H9 (cell line): ENCODE measurements at places on chromosomes 16 and 17. TPM values are rescaled to one million over a fixed set of nuclear protein-coding genes. Genes with fewer than 3 reads are reported as not detected.

DNA sequence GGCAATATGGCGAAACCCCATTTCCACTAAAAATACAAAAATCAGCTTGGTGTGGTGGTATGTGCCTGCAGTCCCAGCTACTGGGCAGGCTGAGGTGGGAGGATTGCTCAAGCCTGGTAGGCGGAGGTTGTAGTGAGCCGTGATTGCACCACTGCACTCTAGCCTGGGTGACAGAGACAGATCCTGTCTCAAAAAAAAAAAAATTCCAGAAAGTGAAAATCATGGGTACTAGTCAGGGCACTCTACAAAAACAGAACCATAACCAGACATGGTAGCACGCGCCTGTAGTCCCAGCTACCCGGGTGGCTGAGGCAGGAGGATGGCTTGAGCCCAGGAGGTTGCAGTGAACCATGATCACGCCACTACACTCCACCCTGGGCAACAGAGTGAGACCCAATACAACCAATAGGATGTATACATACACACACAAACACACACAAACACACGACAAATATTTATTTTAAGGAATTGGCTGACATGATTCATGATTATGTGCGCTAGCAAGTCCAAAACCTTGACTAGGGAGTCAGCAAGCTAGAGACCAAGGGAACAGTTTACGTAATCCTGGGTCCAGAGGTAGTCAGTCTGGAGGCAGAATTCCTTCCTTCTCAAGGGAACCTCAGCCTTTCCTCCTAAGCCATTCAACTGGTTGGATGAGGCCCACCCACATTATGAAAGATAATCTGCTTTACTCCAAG lies 11.6 kb upstream of the GP1BA start:
- no peaks in the 10 kb centered on the region for H3K36me3 ChIP-seq
- H3K27me3 ChIP-seq: no peaks in the 10 kb centered on the region
- DNase-seq: no peak
- H3K4me3 ChIP-seq: no peak overlapping the region
- H3K4me1 ChIP-seq: peaks cover 3% of the 10 kb centered on the region; the same call in 1 of the 2 replicates

- no peaks in the 10 kb centered on the region for H3K27me3 ChIP-seq
- no peak for DNase-seq
- H3K27ac ChIP-seq: no peak overlapping the region
- H3K36me3 ChIP-seq: peaks cover 55% of the 10 kb centered on the region
Observed at GRCh38 chr17:19911033-19911432, 43.3 kb upstream of the ULK2 start.

- H3K27ac ChIP-seq: no peak overlapping the region
- no peaks in the 10 kb centered on the region for H3K4me1 ChIP-seq
- peak; percentile 17 for DNase-seq
- peaks cover 10% of the 10 kb centered on the region; the same call in 1 of the 2 replicates for H3K36me3 ChIP-seq
- no peak overlapping the region for H3K4me3 ChIP-seq
Observed at GRCh38 chr16:66486773-66487579, 59.9 kb downstream of the BEAN1 start.

DNA sequence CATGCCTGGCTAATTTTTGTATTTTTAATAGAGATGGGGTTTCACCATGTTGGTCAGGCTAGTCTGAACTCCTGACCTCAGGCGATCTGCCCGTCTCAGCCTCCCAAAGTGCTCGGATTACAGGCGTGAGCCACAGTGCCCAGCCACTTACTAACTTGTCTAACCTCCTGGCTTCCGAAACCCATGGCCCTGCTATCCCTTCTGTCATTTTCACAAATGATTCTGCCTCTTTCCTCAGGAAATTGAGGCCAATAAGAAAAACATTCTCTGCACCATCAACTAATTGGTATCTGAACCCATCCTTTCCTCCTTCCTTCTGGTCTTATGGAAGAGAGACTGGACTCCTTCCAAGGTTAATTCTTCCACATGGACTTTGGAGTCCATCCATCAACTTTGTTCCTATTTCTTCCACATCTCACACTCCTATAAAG lies 27.9 kb upstream of the TNRC6A start:
- no peak overlapping the region for H3K4me3 ChIP-seq
- H3K4me1 ChIP-seq: no peaks in the 10 kb centered on the region
- no peak for DNase-seq
- no peaks in the 10 kb centered on the region for H3K27me3 ChIP-seq
- H3K27ac ChIP-seq: no peak overlapping the region

- H3K4me3 ChIP-seq: no peak overlapping the region
- no peaks in the 10 kb centered on the region for H3K4me1 ChIP-seq
- peak; percentile 23 for DNase-seq
- peaks cover 10% of the 10 kb centered on the region for H3K36me3 ChIP-seq
Observed at GRCh38 chr17:2084766-2085647, 30.1 kb downstream of the HIC1 start.

DNA sequence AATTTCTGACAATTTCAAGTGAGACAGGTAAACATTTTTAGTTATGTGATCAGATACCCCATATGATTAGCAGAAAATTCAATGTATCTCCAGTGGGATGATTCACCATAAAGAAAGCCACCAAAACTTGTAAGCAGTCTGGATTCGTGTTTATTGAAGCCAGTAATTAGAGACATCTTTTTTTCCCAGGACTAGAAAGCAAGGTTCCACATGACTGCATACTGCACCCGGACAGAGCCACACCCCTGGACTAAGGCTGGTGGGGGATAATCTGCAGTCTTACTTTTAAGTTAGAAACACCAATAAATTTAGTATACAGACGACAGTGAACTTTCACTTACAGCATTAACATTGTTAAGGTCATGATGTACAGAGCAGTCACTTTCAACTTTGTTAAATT lies 24.2 kb upstream of the CMTM4 start:
- DNase-seq: no peak
- peaks cover 49% of the 10 kb centered on the region for H3K36me3 ChIP-seq
- H3K27me3 ChIP-seq: no peaks in the 10 kb centered on the region

DNA sequence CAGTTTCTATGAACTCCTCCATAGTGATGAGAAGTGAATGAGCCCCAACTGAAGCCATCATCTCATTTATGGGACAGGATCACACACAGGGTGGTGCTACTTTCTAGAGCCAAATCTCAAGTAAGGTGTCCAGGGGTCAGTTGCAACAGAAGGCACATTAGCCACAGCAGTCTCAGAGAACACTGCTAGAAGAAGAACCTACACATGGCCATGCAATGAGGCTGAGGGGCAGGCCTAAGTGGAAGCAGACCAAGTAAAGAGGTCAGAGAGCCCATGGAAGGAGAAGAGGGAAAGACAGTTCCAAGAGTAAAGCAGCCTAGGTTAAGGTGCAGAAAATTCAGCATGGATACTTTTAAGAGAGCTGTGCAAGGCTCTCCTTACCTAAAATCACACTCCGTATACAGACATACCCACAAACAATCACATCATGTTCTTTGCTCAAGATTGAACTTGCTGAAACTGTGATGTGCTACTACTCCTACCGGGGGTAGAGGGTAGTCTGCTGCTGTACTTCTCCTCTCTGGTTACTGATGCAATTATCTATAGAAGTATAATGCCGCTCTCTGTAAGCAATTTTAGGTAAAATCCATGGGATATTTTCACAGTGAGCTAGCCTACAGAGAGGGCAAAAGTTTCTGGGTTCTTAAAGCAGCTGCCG lies 1.7 kb downstream of the ABCA8 start:
- no peaks in the 10 kb centered on the region for H3K4me1 ChIP-seq
- H3K4me3 ChIP-seq: no peak overlapping the region
- no peak for DNase-seq

GRCh38 chr16:50861970-50862411 lies 120.1 kb downstream of the CYLD start:
- DNase-seq: no peak
- H3K27ac ChIP-seq: no peak overlapping the region
- no peak overlapping the region for H3K4me3 ChIP-seq
- no peaks in the 10 kb centered on the region for H3K36me3 ChIP-seq

DNA sequence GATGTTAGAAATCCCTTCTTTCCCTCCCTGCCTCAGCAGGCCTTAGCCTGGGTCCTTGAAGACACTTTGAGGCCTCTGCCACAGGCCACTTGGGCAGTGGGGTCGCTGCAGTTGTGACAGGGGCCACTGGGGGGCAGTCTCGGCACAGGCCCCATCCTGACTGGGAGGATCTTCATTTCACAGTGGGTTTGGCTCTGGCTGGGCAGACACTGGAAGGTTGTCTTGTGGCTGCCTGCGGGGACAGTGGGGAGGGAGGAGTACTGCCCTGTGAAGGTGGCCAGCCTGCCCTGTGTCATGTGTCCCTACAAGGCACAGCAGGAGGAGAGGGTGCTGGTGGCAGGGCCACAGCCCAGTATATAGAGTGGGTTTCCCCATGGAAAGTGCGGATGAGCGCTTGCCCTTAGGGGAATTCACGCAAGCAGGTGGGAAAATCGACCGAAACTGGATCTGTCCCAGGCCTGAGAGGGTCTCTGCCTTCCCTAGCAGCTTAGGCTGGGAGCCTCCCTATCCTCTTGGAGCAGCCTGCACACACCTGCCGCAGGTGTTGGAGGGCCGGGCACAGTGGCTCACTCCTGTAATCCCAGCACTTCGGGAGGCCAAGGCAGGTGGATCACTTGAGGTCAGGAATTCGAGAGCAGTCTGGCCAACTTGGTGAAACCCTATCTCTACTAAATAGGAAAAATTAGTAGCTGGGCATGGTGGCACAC lies 28.8 kb downstream of the GINS2 start:
- peak; percentile 85 for DNase-seq
- H3K36me3 ChIP-seq: peaks cover 91% of the 10 kb centered on the region
- no peak overlapping the region for H3K4me3 ChIP-seq
- no peaks in the 10 kb centered on the region for H3K4me1 ChIP-seq

DNA sequence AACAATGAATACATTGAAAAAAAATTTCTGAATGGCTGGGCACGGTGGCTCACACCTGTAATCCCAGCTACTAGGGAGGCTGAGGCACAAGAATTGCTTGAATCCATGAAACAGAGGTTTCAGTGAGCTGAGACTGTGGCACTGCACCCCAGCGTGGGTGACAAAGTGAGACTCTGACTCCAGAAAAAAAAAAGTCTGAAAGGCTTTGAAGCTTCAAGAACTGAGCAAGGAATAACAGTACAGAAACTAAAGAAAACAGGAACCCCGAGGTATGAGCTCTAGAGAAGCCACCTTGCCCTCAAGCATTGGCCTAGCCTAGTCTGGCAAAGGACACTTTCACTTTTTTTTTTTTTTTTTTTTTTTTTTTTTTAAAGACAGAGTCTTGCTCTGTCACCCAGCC lies 45.0 kb downstream of the TEX2 start:
- no peaks in the 10 kb centered on the region for H3K27me3 ChIP-seq
- no peak overlapping the region for H3K4me3 ChIP-seq
- H3K4me1 ChIP-seq: peaks cover 4% of the 10 kb centered on the region; the same call in 1 of the 2 replicates
- H3K27ac ChIP-seq: no peak overlapping the region
- peaks cover 2% of the 10 kb centered on the region; the same call in 2 of the 3 replicates for H3K36me3 ChIP-seq

DNA sequence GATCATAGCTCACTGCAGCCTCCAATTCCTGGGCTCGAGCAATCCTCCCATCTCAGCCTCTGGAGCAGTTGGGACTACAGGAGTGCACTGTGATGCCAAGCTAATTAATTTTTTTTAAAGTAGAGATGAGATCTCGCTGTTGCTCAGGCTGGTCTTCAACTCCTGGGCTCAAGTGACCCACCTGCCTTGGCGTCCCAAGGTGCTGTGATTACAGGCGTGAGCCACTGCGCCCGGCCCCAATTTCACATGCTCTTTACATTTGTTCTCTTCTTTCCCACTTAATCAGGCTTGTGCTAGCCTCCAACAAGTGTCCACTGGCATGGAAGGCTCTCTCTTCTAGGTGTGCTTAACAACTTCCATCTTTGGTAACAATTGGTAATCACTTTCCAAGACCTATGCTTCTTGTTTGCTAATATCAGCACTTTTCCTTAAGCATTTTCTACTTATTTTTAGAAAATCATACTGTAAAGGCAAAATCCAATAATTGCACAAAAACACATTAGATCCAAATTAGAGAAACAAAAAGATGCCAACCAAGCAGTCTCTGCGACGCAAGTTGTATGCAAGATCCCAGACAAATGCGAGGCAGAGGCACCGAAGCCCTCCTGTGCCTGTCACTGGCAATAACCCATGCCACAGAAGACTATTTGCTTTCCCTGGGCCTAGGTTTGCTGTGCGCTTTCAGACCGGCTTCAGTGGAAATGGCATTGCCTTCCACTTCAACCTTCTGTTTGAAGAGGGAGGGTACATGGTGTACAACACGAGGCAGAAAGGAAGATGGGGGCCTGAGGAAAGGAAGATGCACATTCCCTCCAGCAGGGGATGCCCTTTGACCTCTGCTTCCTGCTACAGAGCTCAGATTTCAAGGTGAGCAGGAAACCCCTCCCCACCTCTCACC lies 52.6 kb downstream of the NOS2 start:
- H3K27ac ChIP-seq: no peak overlapping the region
- no peaks in the 10 kb centered on the region for H3K27me3 ChIP-seq
- DNase-seq: peak; percentile 86
- H3K4me1 ChIP-seq: no peaks in the 10 kb centered on the region
- H3K4me3 ChIP-seq: no peak overlapping the region
- H3K36me3 ChIP-seq: peaks cover 5% of the 10 kb centered on the region; the same call in 1 of the 2 replicates

GRCh38 chr17:78154903-78155811 lies 9.0 kb downstream of the C17orf99 start:
- H3K4me3 ChIP-seq: no peak overlapping the region
- no peak for DNase-seq
- no peaks in the 10 kb centered on the region for H3K36me3 ChIP-seq
- no peak overlapping the region for H3K27ac ChIP-seq
- no peaks in the 10 kb centered on the region for H3K4me1 ChIP-seq
- H3K27me3 ChIP-seq: no peaks in the 10 kb centered on the region

The AXIN2 gene
- total RNA-seq: 35.0 and 35.6 TPM in 2 replicates

The TLCD2 gene
- 1.3 and 1.5 TPM in 2 replicates for total RNA-seq

DNA sequence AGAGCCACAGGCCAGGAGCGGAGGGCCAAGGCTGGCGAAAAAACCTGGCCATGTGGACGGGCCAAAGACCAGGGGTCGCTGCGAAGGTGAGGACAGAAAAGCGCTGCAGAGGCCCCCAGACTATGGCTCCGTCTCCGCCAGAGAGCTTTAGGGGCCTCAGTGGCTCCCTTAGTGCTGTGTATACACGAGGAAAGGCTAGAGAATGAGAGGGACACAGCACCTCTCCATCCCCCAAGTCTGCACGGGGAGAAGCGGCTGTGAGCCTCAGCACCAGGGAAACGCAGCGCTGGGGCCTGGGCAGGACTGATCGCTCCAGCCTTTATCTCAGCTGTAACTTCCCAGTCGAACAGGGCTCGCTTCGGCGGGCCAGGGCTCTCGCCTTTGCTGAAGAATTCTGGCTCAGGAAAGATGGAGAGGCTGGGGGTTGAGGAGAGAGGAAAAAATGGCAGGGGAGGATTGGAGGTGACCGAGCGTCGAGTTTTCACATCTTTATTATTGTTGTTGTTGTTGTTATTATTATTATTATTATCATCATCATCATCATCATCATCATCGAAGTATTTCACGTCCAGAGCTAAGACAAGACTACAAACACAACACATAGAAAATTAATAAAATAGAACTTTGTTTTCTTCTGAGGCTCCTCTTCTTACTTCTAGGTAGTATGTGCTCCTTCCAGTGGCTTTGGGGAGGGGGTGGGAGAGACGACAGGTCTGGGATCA lies 1.9 kb upstream of the HOXB5 start:
- no peak overlapping the region for H3K27ac ChIP-seq
- H3K27me3 ChIP-seq: peaks cover 99% of the 10 kb centered on the region
- H3K4me1 ChIP-seq: no peaks in the 10 kb centered on the region
- H3K4me3 ChIP-seq: no peak overlapping the region
